ENCODE measurements at places on chromosomes 1 and 21.

DNA sequence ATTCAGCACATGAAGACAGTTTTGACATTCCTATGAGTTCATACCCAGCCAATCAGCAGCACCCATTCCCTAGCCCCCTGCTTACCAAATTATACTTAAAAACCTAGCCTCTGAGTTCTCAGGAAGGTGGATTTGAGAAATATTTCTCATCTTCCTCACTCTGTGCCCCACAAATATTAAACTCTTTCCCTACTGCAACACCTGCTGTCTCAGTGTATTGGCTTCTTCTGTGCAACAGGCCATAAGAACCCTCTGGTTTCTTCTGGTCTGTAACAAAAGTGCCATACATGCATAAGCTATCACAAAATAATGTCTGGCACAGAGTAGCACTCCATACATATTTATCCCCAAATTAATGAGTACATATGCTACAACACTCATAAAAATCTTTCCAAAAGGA is 387.4 kb upstream of the CAMK1G start:
- no peak for DNase-seq

DNA sequence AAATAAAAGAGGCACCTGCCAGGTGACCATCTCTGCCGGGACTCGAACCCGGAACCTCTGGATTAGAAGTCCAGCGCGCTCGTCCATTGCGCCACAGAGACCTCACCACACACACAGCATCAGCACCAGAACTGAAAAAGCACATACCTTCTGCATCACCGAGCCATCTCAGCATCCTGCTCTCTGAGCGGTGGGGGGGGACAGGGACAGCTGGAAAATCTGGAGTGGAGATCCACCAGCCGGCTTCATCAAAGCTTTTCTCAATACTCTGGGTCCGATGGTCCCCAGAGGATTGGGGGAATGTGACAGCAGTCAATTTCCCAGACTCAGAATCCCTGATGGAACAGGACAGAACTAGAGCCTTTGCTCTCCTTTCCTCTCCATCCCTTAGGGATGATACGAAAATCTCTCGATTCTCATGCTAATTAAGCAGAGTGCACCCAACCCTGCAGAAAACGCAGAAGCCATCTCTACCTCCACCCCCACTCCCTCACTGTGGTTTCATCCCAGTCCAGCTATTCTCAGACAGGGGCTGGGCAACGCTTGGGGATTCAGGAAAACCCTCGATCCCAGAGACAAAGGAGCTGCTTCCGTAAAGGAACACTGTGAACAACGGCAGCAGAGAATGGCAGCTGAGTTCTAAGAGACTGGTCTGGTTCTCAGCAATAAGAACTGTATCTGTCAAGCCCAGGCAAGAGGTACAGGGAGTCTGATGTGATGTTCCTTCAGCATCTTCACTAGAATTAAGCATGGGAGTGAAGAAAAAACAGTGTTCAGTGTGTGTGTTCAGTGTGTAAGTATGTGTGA is 29.6 kb upstream of the CADM3 start:
- no peak for DNase-seq

GRCh38 chr1:156673387-156674121 is 3.7 kb downstream of the NES start:
- no peak for DNase-seq

DNA sequence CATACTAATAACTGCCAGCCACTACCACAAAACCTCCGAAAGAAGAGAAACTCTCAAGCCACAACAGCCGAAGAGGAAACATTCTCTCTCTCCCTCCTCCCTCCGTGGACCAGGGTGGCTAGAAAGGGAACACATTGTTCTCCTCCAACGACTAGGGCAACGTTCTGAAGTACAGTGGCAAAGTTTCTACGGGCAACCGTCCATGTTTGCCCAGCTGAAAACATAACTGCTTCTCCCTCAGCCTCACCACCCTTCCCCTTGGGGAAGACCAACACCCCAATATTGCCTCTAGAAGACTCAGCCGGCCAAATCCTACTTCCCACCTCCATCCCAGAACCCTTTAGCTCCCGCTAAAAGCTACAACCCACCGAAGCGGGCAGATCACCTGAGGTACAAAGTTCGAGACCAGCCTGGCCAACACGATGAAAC is 2.0 kb downstream of the GLUL start:
- DNase-seq: peak; percentile 28

DNA sequence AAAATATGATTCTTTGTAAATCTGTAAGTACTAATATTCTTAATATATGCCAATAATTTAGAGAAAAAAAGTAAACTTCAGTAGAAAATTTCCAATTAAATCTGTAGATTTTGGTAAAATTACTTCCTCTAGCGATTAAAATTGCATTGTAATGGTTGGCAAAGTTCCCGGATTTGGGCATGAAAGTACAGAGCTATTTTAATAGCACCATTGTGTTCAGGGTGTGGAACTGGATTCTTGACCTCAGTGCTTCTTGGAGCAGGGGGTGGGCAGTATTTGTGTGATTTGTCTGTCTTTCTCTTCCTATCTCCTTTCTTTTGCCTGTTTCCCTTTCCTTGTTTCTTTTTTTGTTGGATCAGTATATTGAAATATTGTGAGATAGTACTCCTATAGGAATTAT is 72.1 kb downstream of the DNM3 start:
- no peak for DNase-seq

- DNase-seq: no peak
These were observed 28.5 kb upstream of the SERBP1 start for GRCh38 chr1:67458663-67459062.

DNA sequence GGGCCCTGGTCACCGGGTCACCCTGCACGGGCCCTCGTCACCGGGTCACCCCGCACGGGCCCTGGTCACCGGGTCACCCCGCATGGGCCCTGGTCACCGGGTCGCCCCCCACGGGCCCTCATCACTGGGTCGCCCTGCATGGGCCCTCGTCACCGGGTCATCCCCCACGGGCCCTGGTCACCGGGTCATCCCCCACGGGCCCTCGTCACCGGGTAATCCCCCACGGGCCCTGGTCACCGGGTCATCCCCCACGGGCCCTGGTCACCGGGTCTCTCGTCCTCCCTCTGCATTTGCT is 77.6 kb downstream of the RIPK4 start:
- no peak for DNase-seq

GRCh38 chr1:2393471-2393877 is 1.8 kb downstream of the RER1 start:
- no peak for DNase-seq

DNA sequence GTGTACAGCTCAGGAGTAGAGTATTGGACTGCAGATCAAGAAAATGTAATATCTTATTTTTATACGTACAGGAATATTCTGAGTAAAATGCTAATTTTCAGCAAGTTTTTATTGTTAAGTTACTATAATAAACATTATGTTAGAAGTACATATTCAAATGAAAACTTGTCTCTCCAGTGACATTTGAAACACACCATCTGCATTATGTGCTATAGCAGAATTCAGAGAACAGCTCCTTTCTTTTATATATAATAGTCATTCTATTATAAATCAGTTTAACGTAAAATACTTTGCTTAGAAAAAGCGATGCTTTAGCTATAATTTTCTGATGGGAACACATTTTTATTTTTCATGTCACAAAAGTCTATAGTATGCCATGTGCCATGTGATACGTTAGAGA is 249.0 kb downstream of the PTPRC start:
- DNase-seq: no peak

- no peak for DNase-seq
These were observed 6.6 kb upstream of the GNG12 start for GRCh38 chr1:67839826-67840225.

- no peak for DNase-seq
These were observed 25.6 kb downstream of the GPA33 start for GRCh38 chr1:167064621-167065020.

DNA sequence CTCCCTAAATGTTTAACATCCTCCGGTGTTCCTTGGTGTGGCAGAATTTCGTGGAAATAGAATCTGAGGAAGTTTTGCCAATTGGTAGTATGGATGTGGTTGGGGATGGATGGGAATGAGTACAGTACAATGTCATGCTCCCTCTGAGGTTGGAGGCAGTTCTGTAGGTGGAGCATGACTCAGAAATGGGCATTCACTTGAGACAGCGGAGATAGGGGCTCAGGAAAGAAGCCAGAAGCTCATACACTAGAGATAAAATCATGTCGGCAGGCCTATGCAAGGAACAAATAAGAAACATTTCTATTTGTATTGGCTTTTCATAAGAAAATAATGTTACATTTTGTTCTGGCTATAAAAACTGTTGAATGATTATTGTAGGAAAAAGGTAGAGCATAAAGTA is 196.0 kb downstream of the URB2 start:
- DNase-seq: no peak

DNA sequence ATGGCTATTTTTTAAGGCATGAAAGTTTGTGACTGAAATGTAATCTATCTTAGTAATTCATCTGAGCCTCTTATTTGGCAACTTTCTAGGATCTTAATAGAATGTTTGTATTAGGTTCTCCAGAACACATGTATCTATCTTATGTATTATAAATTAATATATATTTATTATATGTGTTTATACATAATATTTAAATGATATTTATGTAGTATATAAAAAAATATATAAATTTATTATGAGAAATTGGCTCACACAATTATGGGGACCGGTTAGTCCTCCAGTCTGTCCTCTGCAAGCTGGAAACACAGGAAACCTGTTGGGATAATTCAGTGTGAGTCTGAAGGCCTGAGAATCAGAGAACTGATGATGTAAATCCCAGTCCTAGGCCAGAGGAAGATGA is 155.7 kb downstream of the AMY1C start:
- DNase-seq: no peak

- no peak for DNase-seq
These were observed 50.0 kb downstream of the KIAA0319L start for GRCh38 chr1:35506960-35507912.

- no peak for DNase-seq
These were observed 53.2 kb upstream of the LYST start for GRCh38 chr1:235919833-235920441.

DNA sequence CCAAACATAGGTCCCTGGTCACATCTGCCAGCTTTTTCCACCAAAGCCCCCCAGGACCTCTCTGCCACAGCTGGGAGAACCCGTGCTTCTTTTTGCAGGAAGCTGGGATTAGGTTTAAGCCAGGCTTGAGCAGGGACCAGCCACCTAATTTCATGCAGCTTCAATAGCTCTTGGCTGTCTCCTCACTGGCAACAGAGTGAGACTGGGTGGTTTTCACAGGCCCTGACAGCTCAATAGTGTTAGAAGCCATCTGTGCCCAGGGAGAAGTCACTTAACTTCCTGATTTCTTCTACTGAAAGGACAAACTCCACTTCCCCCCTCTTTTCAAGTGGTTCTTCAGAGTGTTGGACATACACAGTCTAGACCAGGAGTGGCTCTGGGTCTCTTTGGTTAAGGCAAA is 20.4 kb upstream of the SRSF4 start:
- DNase-seq: no peak

GRCh38 chr1:117026361-117026760 is 24.8 kb downstream of the CD101 start:
- DNase-seq: no peak

- DNase-seq: no peak
These were observed 234.7 kb downstream of the TOMM20 start for GRCh38 chr1:234893725-234894630.

DNA sequence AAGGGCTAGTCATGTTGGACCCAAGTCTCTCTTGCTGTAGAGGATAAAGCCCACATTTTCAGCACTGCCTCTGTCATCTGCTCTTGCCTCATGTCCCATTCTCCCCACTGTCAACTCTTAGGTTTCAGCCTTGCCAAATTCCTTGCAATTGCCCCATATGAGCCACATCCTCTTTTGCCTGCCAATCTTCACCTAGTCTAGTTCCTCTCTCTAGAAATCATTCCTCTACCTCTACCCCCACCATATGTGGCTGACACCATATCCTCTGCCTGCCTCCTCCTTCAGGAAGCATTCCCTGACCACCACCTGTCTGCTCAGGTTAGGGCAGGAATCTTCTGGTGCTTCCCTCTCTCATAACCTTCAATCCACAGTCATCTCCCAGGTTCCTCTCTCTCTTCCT is 38.2 kb downstream of the SLC9A1 start:
- DNase-seq: no peak

DNA sequence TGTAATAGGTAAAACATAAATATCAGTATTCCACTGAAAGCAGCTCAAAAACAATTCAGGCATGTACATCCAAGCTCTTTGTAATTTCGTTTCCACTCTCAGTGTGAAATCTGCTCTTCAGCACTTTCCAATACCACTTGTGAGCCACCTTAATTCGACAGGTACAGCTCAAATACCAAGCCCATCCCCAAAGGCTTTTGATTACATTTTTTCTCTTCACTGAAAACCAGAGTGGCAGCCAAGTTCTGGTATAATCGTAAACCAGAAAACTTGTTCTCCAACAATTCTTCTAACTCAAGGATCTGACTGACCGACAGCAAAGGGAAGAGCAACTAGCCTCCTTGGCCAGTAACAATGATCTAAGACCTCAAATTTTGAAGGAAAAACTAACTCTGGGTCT is 36.8 kb downstream of the FBXO42 start:
- DNase-seq: no peak

- DNase-seq: no peak
These were observed 159.6 kb upstream of the COA6 start for GRCh38 chr1:234213658-234214128.

GRCh38 chr1:243850202-243850451 is at the start of gene AKT3:
AKT3 (minus strand) TSS chr1:243850243; CDS start chr1:243843170, 7,073 bp downstream.
- DNase-seq: peak; percentile 45

GRCh38 chr1:173333581-173333980 is 126.5 kb upstream of the TNFSF4 start:
- DNase-seq: no peak

GRCh38 chr1:19042675-19043578 is 86.5 kb upstream of the IFFO2 start:
- DNase-seq: no peak

DNA sequence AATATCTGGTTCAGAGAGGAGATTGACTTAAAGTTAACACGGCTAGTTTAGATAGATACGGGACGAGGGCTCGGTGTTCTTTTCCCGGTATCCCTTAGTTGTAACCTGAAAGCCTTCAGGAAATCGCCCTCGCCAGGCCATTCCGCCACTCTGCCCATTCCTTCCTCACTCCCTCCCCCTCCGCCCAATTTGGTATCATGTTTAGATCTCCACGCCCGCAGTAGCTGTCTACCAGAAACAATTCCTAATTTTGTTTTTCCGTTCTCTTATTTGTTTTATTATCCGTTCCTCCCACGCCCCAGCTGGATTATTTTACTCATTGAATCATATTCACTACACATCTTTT is 685 bp upstream of the VAMP4 start:
- DNase-seq: no peak

- no peak for DNase-seq
These were observed 127.2 kb upstream of the ADAR start for GRCh38 chr1:154735061-154735803.

DNA sequence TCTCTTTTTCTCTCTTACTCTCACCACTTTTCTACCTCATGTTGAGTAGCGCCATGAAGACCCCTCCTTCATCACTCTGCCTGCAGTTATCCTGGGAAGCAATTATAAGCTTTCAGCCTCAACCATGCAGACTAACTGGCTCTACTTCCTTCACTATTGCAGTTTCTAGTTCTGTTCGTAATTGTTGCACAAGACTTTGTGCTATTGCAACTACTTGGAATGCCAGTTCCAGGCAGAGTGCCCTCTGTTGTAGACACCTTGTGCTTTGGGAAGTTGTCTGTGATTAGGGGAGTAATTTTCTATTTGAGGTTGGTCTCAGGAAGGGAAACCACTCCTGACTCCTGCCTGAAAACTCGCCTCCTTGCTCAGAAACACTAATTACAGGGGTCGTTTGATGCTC is 19.4 kb downstream of the PGM1 start:
- DNase-seq: no peak

- no peak for DNase-seq
These were observed at the start of gene C1orf226 for GRCh38 chr1:162381383-162381782. C1orf226 (plus strand) TSS chr1:162381728; CDS start chr1:162381902, 174 bp downstream.

- DNase-seq: no peak
These were observed 54.8 kb upstream of the MUTYH start for GRCh38 chr1:45395051-45395450.

GRCh38 chr1:201345081-201345355 is 32.5 kb downstream of the TNNT2 start:
- no peak for DNase-seq
